ENCODE measurements at places on chromosomes 3 and 15.

- no peak for DNase-seq
Measured at GRCh38 chr15:59344311-59344710, 28.4 kb downstream of the MYO1E start.

DNA sequence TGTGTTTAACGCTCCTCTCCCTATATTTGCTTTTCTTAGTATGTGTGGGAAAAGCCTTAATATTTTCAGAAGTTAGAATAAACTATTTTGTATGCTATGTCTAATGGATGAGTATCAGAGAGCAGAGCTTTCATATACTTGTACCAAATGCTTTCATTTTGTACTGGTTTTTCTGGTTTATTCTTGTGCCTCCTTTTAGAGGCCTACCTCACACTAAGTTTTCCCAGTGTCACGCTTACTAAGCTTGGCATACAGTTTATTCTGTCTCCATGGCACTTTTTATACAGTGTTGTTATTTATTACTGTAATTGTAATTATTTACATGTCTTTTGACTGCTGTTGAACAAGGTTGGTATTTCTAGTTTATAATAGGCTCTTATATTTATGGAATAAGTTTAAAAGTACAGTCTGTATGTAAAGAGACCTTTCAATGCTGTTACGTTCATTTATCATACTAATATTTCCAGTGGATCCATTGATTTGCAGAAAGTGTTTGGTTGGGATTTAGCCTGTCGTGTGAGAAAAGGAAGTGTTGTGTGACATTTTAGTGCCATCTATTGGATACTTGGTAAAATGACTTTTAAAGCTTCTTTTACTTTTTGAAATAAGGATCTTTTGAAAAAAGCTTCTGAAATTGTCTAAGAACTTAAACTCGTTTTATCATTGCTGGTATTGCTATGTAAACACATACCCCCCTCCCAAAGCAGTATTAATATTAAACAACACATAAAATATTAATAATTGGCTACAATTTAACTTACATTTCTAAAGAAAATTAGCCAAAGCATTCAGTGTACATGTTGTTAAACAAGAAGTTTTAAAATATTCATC lies 5.2 kb upstream of the EBLN2 start:
- DNase-seq = no peak

DNA sequence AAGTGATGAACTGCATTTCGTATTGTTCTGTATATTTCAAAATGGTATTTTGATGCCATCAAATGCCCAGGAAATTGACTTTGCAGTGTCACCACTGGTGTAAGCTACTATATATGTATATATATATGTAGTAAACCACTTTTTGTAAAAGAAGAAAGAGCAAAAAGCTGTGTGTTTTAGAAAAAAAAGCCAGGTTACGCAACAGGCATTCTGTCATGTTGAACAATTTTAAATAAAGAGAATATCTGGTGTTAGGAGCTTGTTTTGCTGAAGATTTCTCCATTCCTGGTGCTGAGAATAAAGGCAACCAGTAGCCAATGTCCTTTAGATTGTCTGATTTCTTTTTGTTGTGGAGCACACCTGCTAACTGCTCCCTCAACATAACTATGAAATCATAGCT lies 3.7 kb upstream of the ABHD10 start:
- DNase-seq = no peak

DNA sequence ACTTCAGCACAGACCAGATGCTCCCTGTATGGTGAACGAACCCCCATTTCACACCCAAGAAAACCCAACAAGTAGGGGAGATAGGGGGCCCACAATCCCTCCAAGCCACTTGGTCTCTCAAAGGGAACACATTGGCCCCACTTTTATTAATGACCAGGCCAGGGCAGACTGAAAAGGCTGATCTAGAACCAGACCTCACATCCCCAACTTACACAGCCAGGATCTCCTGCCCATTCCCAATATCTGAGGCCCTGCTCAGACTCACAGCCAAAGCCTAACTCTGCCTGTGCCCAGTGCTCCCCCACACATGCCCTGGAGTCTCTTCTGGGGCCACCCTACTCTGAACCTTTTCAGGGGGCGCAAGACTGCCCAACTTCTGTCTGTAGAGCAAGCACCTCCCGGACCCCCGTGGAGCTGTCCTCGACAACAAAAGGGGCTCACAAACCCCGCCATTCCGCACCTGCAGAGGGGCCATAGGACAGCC lies 1.8 kb downstream of the PLXNB1 start:
- DNase-seq = peak; percentile 65

DNA sequence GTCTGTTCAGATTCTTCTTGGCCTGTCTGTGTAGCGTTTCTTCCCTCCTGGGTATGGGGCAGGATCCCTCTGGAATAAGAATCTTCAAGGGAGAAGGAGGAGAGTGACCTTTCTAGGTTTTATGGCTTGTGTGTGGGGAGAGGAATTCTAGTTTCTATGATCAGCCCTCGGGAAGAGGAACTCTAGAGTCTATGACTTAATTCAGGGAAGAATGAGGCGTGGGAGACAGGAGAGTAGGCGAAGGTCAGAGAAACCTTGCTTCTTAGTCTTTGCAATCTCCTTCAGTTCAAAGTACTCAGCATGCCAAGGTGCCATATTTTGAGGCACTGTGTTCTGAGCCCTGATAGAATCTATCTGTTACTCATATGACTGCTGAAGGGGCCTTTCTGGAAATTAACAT lies 99.2 kb upstream of the C3orf80 start:
- DNase-seq = no peak

Data from sigmoid colon (tissue), 7 donors.